Glutamatergic neuron (in vitro differentiated cells): ENCODE measurements at places on chromosomes 6 and 20.

GRCh38 chr6:162222521-162222920 lies 505.0 kb downstream of the PRKN start:
- no peak for DNase-seq

- peak; percentile 32 for DNase-seq
Measured at GRCh38 chr20:44706301-44707017, 8.7 kb upstream of the CCN5 start.

DNA sequence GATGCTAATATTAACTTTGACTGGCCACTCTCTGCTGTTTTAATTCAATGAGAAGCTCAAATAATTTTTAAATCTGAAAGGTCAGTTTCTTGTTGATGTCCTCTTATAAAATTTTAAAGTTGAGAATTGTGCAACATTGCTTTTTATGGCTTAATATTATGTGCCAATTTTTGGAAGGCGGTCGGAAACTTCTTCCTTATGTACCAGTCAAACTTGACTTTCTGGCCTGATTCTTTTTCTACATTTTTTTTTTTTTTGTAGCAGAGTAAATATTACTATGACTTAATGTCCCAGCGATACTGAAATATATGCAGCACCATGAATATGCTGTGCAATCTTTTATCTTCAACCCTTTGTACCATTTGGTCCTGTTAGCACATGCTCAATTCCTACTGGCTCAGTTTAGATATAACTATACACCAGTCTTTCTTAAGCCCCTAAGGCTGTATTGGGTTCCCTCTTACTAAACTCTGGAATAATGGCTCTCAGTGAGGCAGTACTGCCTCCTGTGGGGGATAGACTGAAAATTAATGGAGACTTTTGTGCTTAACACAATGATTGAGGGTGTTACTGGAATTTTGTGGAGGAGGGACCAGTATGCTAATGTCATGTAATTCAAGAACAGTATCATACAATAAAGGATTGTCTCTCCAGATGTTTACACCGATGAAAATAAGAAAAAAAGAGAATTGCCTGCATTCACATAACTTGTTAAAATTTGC lies 156.4 kb upstream of the SYNCRIP start:
- no peak for DNase-seq

DNA sequence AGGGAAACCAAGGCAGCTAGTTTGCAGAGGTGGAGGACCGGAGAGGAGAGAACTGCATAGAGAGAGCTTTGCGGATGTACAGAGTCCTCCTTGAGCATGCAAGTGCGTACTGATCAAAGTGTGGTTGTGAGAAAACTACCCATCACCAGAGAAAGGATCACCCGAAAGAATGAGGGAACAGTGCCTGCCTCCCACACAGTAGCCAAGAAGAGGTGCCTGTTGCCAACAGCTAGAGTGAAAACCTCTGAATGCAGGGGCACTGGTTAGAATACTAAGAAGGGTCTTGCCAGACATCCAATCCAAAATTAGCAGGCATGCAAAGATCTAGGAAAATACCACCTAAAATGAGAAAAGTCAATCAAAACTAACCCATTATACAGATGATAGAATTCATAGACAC lies 166.6 kb upstream of the AKAP12 start:
- no peak for DNase-seq

- no peak for DNase-seq
Measured at GRCh38 chr20:59633656-59634251, 29.4 kb downstream of the PHACTR3 start.

GRCh38 chr20:57361517-57361916 lies 10.5 kb downstream of the RAE1 start:
- DNase-seq: no peak

- DNase-seq: no peak
Measured at GRCh38 chr6:44650947-44651346, 263.4 kb downstream of the CDC5L start.

DNA sequence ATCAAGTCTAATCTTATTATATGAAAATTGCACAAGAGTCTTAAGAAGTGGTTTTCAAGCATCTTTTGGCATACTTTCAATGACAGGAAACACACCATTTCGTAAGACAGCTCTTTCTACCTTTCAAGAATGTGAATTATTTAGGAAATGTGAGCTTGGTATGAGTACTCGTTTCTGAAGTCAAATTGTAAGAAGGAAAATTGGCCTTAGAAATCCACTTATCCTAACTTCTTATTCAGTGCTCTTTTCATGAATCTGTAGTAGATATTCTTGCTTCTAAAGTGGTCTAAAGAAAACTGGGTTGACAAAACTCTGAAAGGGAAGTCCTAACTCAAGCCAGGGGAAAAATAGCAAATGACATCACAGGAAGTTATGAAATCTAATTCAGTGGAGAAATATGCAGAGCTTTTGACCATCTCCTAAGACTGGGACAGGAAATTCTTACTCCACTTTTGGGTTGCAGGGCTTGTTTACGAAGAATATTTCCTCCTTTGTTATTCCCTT lies 38.5 kb upstream of the OGFRL1 start:
- no peak for DNase-seq

- no peak for DNase-seq
Measured at GRCh38 chr20:58149437-58150091, 78.9 kb downstream of the ANKRD60 start.

DNA sequence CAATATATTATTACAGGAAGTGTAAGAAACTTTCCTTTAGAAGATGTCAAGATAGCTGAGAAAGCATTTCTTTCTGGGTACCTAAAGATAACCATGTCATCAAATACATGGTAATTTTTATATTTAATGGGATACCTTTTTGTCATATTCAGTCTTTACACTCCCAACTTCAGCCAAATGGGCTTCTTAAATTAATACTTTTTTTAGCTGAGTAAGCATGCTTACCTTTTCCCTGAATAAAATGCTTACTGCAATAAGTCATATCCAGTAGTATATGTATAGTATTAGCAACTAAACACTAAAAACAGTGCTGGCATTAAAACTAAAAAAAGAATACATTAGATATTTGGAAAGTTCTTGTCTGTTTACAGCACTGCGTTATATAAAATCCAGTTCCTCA lies 17.4 kb upstream of the PBOV1 start:
- DNase-seq: no peak

GRCh38 chr20:8386991-8387390 lies 254.9 kb downstream of the PLCB1 start:
- no peak for DNase-seq

GRCh38 chr6:75719133-75719532 lies 29.9 kb upstream of the MYO6 start:
- DNase-seq: no peak

GRCh38 chr6:120274547-120274946 lies 925.0 kb upstream of the MAN1A1 start:
- DNase-seq: no peak

DNA sequence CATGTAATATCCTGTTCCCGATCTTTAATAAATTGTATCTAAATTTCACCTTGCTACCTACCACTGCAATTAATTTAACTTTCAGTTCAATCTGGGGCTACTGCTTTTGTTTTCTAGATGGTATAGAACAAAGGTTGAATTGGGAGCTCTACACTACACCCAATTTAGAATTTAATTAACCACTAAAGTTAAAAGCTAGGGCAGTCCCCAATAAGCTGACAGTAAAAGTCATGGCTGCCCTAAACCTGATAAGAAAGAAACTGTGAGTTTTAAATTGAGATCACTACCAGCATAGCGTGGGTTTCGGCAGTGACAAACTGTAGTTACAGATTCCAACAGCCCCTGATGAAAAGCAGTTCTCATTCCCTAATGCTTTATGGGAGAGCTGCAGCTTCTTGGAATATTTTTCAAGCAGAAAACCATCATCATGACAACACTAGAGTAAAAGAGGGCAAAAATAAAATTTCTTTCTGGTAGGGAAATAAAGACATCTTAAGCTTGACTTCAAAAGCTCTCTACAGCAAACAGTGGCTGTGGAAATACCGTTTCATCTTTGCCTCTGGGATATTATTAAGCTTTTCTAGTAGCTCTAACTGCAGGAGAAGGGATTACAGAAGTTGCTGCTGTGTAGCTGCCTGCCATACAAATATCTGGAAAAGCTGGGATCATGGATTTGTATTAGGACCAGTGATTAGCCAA lies 1372.1 kb downstream of the EPHA7 start:
- DNase-seq: no peak

GRCh38 chr6:102660303-102660702 lies 1266.8 kb downstream of the GRIK2 start:
- DNase-seq: no peak

DNA sequence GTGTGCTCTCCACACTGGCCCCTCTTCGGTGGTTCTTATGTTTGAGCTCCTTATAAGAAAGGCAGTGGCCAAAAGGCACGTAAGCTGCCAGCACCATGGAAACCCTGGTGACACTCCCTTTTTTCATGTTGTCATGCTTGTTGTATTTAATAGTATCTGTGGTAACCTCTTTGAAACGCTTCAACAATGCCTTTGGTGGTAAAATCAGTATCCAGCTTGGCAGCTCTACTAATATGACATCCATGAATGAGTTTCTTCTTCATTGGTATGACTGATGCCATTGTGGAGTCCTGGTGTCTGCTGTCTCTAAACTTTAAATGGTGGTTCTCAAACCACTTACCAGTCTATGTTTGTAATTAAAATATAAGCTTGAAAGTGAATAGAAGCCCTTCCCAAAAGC lies 10.7 kb upstream of the MYLK2 start:
- DNase-seq: no peak

DNA sequence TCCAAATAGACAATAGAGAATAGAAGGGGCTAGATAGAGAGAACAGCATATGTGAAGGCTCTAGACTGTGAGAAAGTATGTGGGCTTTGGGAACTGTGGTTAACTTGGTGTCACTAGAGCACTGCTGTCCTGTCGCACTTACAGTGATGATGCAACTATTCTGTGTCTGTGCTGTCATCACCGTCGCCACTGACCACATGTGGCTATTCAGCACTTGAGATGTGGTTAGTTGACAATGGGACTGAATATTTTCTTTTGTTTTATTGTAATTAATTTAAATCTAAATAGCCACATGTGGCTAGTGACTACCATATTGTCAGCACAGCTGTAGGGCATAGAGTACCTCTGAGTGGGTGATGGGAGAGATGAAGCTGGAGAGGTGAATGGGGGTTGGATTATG lies 39.0 kb upstream of the IFNGR1 start:
- DNase-seq: no peak

DNA sequence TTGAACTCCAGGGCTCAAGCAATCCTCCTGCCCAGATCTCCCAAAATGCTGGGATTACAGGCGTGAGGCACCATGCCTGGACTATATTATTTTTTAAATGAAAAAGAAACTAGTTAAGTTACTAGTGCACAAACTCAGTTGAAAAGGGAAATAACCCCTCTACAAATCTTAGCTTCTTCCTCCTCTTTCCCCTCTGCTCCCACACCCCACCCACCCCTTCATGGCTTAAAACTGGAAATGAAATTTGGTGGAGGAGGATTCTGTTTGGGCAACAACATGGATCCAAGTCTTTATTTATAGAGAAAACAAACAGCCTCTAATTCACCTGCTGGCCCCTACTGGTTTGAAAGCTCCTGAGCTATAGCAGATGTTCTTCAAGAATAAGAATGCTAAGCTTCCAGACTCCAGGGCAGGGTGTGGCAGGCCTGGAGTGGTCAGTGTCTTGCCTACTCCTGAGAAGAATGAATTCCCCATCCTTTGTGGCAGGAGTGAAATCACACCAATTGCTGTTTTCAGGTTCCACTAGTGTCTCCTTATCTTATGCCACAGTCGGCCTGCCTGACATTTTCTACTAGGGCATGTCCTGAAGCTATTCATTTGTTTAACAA lies 73.5 kb downstream of the ZFP64 start:
- no peak for DNase-seq

DNA sequence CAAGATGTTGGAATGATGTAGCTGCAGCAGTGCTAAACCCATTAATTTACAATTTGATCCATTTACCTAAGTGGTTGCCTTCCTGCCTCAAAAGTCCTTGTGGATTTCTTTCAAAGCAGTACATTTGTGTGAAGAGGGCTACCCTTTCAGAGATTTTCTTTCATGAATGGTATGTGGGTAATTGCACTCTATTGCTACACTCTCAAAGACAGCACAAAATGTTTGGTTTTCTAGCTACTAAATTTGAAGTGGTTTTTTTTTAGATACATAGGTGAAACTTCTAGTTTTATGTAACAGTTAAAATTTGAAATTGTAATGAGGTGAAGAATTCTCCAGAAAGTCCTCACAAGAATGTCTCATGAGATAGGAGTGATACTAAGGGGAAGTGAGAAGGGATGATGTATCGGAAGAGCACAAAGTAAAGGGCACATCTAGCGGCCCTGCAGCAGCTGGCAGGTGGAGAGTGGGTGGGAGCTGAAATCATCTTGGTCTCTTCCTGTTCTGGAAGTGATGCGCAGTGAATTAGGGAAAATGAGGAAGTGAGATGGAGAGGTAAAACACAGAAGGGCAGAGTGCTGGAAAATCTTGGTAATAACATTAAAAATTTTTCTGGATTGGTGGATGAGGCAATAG lies 236.8 kb upstream of the MAN1A1 start:
- no peak for DNase-seq

- DNase-seq: no peak
Measured at GRCh38 chr6:153790048-153790447, 249.0 kb upstream of the OPRM1 start.

DNA sequence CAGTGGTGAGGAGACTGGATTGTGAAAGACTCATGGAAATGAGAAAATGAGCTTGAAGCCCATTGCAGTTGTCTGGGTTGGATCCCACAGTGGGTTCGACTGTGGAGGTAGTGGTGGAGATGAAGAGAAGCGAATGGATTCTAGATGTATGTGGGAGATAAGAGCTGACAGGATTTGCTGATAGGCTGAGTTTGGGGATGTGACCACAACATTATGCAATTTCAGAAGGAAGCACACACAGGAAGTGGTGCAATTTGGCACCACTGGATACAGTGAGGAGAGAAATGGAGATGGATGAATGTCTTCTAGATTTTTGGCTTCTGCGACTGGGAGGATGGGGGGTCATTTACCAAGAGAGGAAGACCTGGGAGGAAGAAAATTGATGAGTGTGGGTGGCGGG lies 64.4 kb upstream of the MAFB start:
- DNase-seq: no peak

DNA sequence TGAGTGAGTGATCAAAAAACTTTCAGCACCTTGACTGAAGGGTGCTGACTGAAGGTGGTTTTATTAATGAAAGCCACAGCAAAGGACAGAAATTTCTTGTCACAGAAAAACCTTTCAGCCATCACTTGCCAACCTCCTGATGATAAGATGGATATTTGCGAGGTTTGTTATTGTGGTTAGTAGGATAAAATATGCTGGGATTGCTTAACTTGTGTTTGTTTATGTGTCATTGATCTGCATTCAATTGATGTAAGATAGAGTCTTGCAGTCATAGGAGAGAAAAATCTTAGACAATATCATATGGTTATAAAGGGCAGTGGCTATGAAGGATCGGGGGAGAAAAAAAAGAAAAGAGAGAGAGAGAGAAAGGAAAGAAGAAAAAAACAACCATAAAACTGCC lies 1.2 kb downstream of the TSBP1 start:
- no peak for DNase-seq

- DNase-seq: no peak
Measured at GRCh38 chr6:164612751-164613150, 696.7 kb downstream of the C6orf118 start.
